ENCODE measurements at places on chromosomes 2 and 18.

DNA sequence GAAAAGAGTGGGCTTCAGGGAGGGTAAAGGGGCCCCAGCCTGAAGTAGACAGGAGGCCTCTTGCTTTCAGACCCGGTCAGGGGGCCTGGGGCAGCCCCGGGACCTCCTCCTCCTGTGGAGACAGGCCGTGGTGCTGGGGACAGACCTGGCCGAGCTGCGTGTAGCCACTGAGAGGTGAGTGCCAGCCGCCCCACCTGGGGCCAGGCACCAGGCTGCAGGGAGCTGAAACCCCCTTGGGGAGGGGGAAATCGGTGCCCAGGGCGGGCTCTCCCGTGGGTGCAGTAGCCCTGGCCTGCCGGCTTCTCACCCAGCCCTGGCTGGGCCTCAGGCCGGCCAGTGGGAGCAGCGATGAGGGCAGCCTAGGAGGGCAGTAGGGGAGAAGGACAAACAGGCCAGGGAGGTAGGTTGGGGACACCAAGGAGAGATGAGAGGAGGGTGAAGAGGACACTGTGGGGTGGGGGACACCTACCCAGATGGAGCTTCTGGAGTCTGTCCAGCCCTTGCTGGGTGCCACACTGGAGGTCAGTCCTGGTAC is 24.0 kb downstream of the CROCC2 start:
- DNase-seq = no peak

- DNase-seq = no peak
Measured at GRCh38 chr2:161415987-161416707, at the start of gene TBR1. TSS of gene TBR1 (plus strand) at chr2:161416297. CDS start at chr2:161416411, 114 bp downstream.

GRCh38 chr2:36577884-36578283 is 20.1 kb downstream of the FEZ2 start:
- no peak for DNase-seq

DNA sequence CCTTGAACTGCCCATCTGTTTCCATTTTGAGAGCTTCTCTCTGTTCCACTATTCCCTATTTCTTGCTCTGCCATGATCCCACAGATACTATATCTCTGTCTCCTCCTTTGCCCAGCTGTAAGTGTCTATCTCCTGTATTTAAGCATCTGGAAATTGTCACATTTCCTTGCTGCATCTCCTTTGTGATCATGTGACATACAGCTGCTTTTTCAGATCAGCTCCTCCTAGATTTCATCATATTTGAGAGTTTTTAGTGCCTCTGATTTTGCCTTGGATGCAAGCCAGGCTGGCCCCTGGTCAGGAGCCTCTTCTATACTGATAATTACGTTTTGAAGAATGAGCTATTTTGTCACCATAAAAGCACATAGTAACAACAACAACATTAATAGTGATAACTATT is 131.7 kb upstream of the TNP1 start:
- DNase-seq = peak; percentile 35

DNA sequence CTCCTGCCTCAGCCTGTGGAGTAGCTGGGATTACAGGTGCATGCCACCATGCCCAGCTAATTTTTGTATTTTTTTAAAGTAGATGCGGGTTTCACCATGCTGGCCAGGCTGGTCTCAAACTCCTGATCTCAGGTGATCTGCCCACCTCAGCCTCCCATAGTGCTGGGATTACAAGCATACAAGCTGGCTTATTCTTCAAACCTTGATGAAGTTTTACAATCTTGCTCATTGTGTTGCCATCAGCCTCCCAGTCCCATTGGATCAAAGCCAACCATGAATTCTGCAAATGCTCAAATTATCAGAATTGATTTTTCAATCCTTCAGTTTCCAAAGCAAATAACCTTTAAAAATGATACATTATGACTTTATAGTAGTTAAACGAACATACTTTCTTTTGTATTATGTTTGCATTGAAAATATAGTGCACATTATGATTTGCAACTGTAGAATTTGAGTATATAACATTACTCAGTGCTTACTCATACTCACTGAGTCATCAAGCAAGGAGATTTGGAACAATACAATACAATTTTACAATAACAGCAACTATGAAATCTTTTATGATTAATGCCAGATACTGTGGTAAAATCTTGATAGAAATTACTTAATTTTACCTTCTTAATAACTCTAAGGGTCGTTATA is 1491.9 kb upstream of the CELF4 start:
- DNase-seq = no peak

Data from right renal pelvis (tissue), 4 donors.